Stimulated activated CD8-positive, alpha-beta memory T cell treated with anti-CD3 and anti-CD28 coated beads, Interleukin-4, amount 100 ng/mL, for 1 hour (primary cell): ENCODE measurements at places on chromosomes 4 and X.

DNA sequence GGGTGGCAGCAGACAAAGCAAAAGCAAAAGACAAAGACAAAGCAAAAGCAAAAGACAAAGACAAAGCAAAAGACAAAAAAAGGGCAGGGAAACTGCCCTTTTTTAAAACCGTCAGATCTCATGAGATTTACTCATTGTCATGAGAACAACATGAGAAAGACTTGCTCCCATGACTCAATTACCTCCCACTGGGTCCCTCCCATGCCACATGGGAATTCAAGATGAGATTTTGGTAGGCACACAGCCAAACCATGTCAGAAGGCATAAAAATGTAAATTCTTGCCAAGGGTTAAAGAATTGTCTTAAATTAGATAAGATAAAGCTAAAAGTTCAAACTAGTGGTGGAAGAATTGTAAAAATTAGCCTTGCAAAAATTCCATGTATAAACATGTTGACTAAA, 419.7 kb downstream of the TRAM1L1 start:
- no peak for DNase-seq

- no peak for DNase-seq
Observed at GRCh38 chr4:7902101-7902553, 37.5 kb downstream of the AFAP1 start.

GRCh38 chr4:46804781-46805413, 104.1 kb downstream of the COX7B2 start:
- no peak for DNase-seq

DNA sequence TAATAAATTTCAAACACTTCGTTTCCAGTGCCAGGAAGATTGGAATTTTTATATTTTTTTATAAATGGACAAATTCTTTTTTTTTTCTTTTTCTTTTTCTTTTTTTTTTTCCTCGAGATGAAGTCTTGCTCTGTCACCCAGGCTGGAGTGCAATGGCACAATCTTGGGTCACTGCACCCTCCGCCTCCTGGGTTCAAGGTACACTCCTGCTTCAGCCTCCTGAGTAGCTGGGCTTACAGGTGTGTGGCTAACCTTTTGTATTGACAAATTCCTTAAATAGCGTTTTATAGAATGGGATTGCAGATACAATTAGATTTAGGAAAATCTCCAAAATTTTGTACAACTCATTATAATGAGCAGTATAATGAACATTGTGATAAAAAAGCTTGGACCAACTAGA, 328.9 kb downstream of the ARHGAP24 start:
- no peak for DNase-seq

- DNase-seq, result no peak
Observed at GRCh38 chr4:97582890-97583289, 560.4 kb downstream of the STPG2 start.

- no peak for DNase-seq
Observed at GRCh38 chr4:112514647-112515197, 1.3 kb downstream of the NEUROG2 start.

- no peak for DNase-seq
Observed at GRCh38 chr4:1288786-1289185, 905 bp upstream of the MAEA start.

- DNase-seq, result no peak
Observed at GRCh38 chr4:18198653-18199052, 177.1 kb upstream of the LCORL start.

- DNase-seq, result no peak
Observed at GRCh38 chr4:20666012-20666860, 34.0 kb upstream of the PACRGL start.

DNA sequence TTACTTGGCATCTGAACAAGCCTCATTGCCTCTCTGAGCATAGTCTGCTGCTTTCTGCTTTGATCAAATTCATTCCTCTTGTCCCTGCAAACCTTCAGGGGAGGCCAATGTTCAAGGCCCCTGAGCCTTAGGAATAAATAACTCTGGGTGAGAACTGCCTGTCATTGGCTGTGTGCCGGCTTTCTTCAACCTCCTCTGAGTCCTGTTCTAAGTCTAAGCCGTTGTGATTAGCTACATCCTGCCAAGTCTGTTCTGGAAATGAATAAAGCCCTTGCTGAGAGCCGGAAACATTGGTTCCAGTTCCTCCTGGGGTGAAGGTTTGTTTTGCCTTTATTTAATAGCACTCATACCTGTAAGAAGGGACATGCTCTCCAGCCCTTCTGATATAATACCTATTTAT, 13.8 kb downstream of the RNF4 start:
- DNase-seq, result no peak

GRCh38 chr4:17027495-17027894, 129.1 kb upstream of the LDB2 start:
- DNase-seq, result no peak

DNA sequence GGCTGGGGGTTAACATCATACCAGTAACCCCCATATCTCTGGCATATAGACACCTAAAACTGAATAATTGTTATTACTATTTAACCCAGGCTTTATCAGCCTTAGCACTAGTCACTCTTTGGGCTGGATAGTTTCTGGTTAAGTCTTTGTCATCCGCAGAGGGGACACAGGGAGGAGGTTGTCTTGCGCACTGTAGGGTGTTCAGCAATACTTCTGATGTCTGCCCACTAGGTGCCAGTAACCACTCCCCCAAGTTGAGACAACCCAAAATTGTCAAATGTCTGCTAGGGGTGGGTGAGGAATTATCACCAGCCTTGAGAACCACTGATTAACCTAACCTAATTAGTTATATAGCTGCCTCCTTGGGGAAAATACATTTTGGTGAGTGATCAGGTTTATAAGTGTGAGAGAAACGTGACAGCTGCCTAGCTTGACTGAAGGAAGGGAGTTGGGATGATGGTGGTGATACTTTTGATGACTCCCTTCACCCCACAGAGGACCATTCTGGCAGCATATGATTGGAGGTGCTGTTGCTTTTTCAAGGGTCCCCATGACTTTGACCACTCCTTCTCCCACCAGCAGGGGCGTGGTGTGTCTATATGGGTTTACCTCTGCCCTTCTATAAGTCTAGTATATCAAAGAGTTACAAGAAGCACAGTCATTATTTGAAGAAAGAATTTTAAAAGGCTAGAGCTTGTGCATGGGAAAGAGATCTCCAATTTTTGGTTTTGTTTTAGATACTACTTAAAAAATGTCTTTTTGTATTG, 140.9 kb downstream of the STIM2 start:
- DNase-seq, result no peak

GRCh38 chrX:15299941-15300851, 15.2 kb downstream of the ASB11 start:
- no peak for DNase-seq

- no peak for DNase-seq
Observed at GRCh38 chr4:80840396-80840795, 190.1 kb upstream of the BMP3 start.

- no peak for DNase-seq
Observed at GRCh38 chrX:107522901-107523300, 73.4 kb downstream of the FRMPD3 start.
